ENCODE measurements at places on chromosomes 3 and 15. TPM values are rescaled to one million over a fixed set of nuclear protein-coding genes. Genes with fewer than 3 reads are reported as not detected.

KBTBD13 gene
- total RNA-seq: not detected

FGD5 gene
- 84.3 TPM for total RNA-seq

OCA2 gene
- total RNA-seq: not detected

CRABP1 gene
- total RNA-seq: not detected

OR5K2 gene
- total RNA-seq: not detected

CDHR4 gene
- total RNA-seq: not detected

TEX9 gene
- total RNA-seq: 1.2 TPM

TMEM43 gene
- 103 TPM for total RNA-seq
